ENCODE measurements at places on chromosomes 2 and 18.
A peak's percentile ranks its signal among the peaks of the same experiment; 100 is the strongest.

DNA sequence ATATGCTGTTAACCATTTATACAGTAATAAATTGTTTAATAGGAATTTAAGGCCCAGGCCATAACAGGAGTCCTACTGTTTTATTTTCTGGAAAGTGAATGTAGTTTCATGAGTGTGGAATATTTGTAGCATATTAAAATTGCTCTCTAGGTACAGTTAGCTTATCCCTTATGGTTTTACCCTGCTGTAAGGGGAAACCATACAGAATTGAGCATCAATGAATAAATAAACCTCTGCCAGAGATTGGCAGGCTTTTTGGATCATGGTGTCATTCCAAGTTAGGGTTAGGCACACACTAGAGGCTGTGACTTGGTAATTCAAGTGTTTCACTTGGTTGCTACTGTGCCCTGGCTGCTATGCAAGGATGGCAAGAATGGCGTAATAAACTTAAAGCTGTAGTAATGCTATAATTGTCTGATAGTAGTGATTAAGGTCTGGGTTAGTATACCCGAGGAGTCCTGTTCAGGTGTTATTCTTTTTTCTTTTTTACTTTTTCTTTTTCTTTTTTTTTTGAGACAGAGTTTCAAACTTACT lies 30.4 kb downstream of the BMPR2 start:
- DNase-seq, result no peak

DNA sequence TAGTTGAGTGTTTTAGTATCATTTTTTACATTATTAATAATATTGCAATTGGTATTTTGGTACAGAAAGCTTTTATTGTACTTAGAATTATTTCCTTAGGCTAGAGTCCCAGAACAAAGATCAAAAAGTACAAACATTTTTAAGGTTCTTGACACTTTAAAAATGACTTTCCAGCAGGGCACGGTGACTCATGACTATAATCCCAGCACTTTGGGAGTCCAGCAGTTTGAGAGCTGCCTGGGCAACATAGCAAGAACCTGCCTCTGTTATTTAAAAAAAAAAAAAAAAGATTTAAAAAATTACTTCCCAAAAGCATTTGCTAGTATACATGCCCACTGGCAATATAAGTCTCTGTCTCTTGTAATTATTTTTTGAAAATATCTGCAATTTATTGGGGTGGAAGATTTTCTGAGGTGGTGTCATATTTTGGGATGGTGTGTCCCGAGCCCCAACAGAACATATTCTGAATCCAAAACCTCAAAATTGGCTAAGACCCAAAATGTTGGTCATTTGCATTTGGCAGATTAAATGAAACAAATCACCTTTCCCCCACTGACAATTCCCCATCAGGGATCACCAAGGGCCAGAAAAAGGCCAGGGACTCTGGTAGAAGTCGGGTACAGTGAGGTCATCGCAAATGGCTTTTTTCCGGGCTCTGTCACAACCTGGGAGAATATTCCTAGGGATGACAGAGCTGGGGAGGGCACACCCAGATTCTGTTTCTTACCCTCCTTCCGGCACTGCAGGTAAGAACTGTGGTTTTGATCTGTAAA lies 42.1 kb downstream of the NIFK start:
- DNase-seq, result peak; percentile 41

DNA sequence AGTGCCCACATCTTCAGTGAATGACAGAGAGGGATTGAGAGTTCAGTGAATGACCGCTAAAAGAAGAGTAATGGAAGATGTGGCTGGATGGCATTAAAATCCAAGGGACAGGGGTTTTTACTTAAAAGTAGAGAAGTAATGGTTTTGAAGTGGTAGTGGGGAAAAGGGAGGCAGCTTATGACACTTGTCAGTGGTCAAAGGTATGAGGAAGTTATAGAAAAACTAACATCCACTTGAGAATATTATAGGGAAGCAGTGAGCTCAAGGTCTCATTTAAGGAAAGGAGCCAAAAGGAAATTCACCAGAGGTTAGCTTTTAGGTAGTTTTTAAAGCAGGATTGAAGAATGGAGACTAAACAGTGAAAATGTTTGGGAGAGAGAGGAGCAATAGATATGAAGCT lies 24.3 kb downstream of the CDK15 start:
- no peak for DNase-seq

GRCh38 chr2:65504201-65504600 lies 71.8 kb upstream of the SPRED2 start:
- no peak for DNase-seq

DNA sequence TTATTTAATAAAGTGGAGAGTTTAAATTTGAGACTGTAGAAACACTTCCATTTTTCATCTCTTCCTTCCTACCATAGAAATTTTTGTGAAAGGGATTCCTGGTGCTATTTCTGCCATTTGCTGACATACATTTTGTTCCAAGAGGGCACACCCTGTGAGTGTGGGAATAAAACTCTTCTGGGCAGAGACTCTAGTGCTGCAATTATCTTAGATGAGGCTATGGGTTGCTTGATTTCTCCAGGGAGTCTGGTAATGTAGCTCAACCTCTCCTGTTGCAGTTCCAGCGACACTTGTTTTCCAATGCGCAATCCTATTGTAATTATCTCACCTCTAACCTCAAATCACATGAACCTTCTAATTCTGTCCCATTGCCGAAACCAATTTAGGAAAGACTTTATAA lies 60.1 kb upstream of the ZSWIM2 start:
- DNase-seq, result no peak

GRCh38 chr2:190849774-190850173 lies 30.8 kb upstream of the GLS start:
- DNase-seq, result peak; percentile 75

DNA sequence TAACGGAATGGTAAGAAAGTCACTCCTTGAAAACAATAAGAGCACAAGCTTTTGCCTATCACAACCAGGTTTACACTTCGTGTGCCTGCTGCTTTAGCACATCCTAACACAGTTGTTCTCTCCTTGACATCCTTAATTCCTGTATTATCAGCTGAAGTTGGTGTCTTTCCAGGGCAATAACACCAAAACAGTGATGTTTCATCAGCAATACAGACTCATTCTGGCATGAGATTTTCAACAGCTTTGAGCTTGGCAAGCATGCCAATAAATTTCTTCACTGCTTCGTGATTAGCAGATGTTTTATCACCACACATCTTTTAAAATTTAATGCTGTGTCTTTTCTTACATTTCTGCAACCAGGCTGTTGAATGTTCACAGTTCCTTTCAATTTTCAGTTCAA lies 148.4 kb downstream of the EIPR1 start:
- DNase-seq, result no peak

DNA sequence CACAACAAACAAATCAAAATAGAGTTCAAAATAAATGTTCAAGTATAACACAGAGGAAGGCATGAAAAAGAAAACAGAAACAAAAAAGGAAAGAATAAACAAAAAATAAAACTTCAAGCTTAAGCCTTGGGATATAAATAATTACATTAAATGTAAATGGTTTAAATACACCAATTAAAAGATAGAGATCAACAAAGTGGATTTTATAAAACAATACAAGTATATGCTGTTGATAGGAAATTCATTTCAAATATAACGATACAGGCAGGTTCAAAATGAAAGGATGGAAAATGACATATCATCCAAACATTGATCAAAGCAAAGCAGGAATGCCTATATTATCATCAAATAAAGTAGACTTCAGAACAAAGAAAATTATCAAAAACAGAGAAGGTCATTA lies 16.7 kb downstream of the EXOC6B start:
- no peak for DNase-seq

DNA sequence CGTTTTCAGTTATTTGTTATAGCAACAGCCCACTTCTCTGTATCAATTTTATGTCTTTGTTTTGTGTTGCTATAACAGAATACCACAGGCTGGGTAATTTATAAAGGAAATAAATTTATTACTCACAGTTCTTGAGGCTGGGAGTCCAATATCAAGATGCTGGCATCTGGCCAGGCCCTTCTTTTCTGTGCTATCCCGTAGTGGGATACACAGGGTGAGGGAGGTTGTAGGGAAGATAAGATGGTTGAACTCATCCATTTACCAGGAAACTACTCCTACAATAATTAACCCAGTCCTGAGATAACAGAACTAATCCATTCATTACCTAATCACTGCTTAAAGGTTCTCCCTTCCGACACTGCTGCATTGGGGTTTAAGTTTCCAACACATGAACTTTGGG lies 220.7 kb downstream of the TPGS2 start:
- DNase-seq, result no peak

GRCh38 chr18:68429841-68430240 lies 285.1 kb downstream of the TMX3 start:
- peak; percentile 80 for DNase-seq

DNA sequence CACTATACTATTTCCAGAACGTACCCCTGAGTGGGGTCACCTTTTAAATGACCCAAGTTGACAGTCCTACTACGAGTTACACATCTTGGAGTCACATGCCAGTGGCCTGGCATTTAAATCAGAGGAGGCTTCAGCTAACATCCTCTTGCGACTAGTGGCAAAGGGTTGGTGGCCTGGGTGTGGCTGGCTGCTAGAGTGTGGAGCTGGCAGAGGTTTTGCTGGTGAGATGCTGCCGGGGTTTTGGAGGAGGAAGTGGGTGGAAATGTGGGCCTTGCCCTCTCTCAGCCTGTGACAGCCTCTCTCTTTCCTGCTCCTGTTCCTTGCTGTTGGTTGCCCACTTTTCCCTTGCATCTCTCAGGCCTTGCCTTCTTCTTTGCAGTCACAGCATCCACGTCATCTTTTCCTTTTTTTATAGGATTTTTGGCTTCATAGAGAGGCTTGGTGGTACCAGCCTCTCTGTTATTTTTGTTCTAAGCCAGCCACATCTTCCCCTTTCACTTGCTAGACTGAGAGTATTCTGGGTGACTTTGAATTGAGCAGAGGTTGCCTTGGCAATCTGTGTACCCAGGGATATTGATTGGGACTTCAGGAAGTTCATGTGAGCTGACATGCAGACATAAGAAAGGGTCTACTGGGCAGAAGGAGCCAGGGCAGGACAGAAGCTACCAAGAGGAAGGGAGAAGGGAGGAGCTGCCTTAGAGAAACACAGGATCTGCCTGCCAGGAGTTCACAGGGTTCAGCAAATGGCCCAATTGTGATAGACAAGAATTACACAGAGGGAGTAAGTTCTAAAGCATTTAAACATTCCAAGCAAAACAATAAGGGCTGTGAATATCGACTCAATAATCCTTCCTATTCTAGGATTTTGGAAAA lies 55.4 kb downstream of the CDC42EP3 start:
- no peak for DNase-seq

DNA sequence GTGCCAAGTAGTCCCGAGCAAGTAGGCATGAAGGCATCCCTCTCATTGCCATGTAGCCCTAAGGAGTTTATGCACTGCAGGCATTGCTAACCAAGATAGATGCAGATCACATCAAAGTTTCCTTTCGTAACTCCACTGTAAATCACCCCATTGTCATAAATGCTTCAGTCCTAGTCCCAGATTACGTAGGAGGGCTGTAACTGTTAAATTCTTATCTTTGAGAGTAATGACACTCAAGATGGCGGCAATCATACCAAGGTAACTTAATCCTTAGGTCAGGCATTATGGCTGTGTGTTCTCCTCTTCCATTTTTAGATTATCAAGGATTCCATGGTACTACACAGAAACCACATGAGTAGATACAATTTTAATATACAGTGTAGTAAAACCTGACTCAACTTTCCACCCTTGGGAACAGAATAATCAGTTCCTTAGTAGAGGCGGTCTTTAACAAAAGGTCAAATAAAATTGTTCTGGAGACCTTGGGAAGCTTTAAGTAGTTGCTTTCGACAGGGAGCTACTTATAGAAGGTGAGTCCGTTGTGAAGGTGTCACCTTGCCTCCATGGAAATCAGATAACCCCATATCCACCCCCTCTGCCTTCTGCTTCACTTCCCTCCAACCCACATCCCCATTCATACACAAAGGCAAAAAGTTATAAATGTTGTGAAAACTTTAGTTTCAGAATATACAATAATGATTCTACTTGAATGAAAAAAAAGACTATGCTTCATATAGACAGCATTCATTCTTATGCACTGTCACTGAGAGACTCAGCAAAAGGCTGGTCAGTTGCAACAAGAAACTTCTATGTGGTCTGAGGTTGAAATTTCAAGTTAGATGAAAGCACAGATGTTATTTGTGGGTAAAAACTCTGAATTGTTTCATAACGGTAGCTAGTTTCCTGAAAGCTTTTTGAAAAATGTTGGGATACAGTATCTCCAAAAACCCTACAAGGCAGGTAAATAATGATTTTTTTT lies 64.8 kb upstream of the GALNT5 start:
- no peak for DNase-seq

GRCh38 chr2:219252900-219253752 lies at the start of gene TUBA4B:
TUBA4B (plus strand) TSS chr2:219253243; CDS start chr2:219253408, 165 bp downstream.
- DNase-seq, result peak; percentile 46

- no peak for DNase-seq
Measured at GRCh38 chr2:76330865-76331264, 620.1 kb upstream of the GCFC2 start.

DNA sequence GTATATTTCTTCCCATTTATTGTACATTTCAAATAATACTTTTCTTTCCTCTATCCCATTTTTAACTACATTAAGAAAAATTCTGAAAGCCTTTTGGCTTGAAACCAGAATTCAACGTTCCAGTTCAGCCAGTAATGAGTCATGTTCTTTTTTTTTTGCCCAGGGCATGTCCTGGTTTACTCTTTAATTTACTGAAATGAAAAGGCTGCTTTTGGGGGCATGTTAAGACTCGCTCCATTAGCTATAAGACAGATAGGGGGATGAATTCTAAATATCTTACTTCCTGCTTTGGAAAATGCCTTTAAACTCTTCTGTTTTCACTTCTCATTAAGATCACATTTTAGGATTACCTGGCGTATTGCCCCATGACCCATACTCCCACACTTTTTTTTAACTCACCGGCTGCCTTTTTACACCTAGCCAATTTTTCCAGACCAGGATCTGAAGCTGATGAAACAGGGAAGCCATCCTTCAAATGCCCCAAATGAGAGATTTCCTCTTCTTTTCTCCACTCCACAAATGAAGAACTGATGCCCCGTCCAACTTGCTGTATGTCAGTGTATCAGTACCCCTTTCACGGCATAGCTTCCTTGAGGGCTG lies 585 bp downstream of the ABCA12 start:
- DNase-seq, result peak; percentile 95

- DNase-seq, result no peak
Measured at GRCh38 chr2:165895974-165896373, 57.6 kb downstream of the TTC21B start.

DNA sequence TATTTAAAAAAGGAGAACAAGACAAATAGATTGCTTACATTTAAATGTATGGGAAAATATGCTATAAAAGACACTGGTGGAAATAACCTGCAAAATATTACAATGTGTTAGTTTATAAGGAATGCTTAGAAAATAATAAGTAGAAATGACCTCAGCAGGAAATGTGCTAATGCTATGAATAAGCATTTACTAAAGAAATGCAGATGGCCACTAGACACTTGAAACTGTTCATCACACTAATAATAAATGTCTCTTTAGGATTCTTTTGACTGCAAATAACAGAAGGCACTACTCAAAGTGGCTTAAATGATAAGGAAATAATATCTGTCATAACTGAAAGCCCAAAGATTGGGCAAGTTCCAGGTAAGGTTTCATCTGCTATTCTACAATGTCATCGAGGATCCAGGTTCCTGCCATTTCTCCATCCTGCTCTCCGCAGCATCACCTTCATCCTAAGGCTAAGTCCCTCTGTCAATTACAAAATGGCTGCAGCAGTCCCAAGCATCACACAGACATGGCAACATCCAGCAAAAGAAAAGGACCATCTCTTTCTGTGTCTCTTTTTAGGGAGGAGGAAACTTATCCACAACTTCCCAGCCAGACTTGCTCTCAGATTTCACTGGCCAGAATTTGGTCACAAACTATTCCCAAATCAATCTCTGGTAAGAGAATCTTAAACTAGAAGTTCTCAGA lies 21.9 kb downstream of the METTL8 start:
- DNase-seq, result peak; percentile 66
